PC-3 (cell line): ENCODE measurements at places on chromosomes 3 and 15. TPM values are rescaled to one million over a fixed set of nuclear protein-coding genes. Genes with fewer than 3 reads are reported as not detected.

The SLC12A1 gene
- not detected in 2 replicates for total RNA-seq

The LAMB2 gene
- total RNA-seq = 240 and 365 TPM in 2 replicates

The SNTN gene
- total RNA-seq = not detected in 2 replicates

The AQP9 gene
- total RNA-seq = 0.12 TPM in 1 of 2 replicates, not detected in the other

The IL17RD gene
- 3.1 and 3.7 TPM in 2 replicates for total RNA-seq

The PLCH1 gene
- 4.1 and 4.5 TPM in 2 replicates for total RNA-seq

The TNNC1 gene
- 1.9 and 4.9 TPM in 2 replicates for total RNA-seq

The PLSCR2 gene
- 0.86 TPM in 1 of 2 replicates, not detected in the other for total RNA-seq

The GOLGA8S gene
- not detected in 2 replicates for total RNA-seq

The MUSTN1 gene
- 0.66 and 0.69 TPM in 2 replicates for total RNA-seq

The PLA2G4E gene
- not detected in 2 replicates for total RNA-seq

The SLC6A1 gene
- total RNA-seq = not detected in 2 replicates

The NKIRAS1 gene
- total RNA-seq = 12.7 and 14.9 TPM in 2 replicates

The MYL3 gene
- not detected in 2 replicates for total RNA-seq

The MORC1 gene
- not detected in 2 replicates for total RNA-seq

The TLR9 gene
- not detected in 2 replicates for total RNA-seq

The USP4 gene
- total RNA-seq = 19.9 and 22.8 TPM in 2 replicates

The FGF7 gene
- total RNA-seq = not detected in 2 replicates

The BNIP2 gene
- 46.1 and 63.4 TPM in 2 replicates for total RNA-seq

The MUC4 gene
- not detected in 2 replicates for total RNA-seq

The CCNB2 gene
- 54.3 and 61.7 TPM in 2 replicates for total RNA-seq

The KNG1 gene
- not detected in 2 replicates for total RNA-seq

The ZNF385D gene
- 2.9 and 5.9 TPM in 2 replicates for total RNA-seq

The MASP1 gene
- total RNA-seq = 0.07 TPM in 1 of 2 replicates, not detected in the other

The CLDN16 gene
- total RNA-seq = not detected in 2 replicates

The SPTSSB gene
- 78.0 and 144 TPM in 2 replicates for total RNA-seq

The FAM227B gene
- total RNA-seq = 0.98 and 1.6 TPM in 2 replicates

The VGLL3 gene
- 1.3 and 1.8 TPM in 2 replicates for total RNA-seq

The OTOL1 gene
- total RNA-seq = not detected in 2 replicates

The SPATA12 gene
- 0.12 and 0.47 TPM in 2 replicates for total RNA-seq

The GOLGA8Q gene
- not detected in 2 replicates for total RNA-seq

The GOLGA6A gene
- total RNA-seq = not detected in 2 replicates

The NOX5 gene
- 237 and 339 TPM in 2 replicates for total RNA-seq

The DUOX2 gene
- total RNA-seq = not detected in 2 replicates

The KLHL24 gene
- 7.4 and 10.0 TPM in 2 replicates for total RNA-seq

The DCLK3 gene
- total RNA-seq = not detected in 2 replicates

The LMAN1L gene
- not detected in 2 replicates for total RNA-seq

The SERINC4 gene
- not detected in 2 replicates for total RNA-seq

The NAALADL2 gene
- total RNA-seq = 1.7 and 1.9 TPM in 2 replicates

The THBS1 gene
- 305 and 374 TPM in 2 replicates for total RNA-seq

The CELF6 gene
- not detected in 2 replicates for total RNA-seq

The TIPARP gene
- 84.7 and 85.5 TPM in 2 replicates for total RNA-seq

The SQOR gene
- 86.1 and 99.0 TPM in 2 replicates for total RNA-seq

The ITIH1 gene
- not detected in 2 replicates for total RNA-seq

The GOLGA6L4 gene
- 0.73 and 1.2 TPM in 2 replicates for total RNA-seq

The OSBPL10 gene
- 34.6 and 48.0 TPM in 2 replicates for total RNA-seq

The INAFM2 gene
- 22.1 and 32.1 TPM in 2 replicates for total RNA-seq

The MGLL gene
- 38.7 and 40.1 TPM in 2 replicates for total RNA-seq

The SLC9C1 gene
- not detected in 2 replicates for total RNA-seq
